Foreskin keratinocyte (primary cell): ENCODE measurements at places on chromosomes 4 and X.

GRCh38 chr4:13538427-13538973, 5.8 kb downstream of the NKX3-2 start:
- no peak for DNase-seq

DNA sequence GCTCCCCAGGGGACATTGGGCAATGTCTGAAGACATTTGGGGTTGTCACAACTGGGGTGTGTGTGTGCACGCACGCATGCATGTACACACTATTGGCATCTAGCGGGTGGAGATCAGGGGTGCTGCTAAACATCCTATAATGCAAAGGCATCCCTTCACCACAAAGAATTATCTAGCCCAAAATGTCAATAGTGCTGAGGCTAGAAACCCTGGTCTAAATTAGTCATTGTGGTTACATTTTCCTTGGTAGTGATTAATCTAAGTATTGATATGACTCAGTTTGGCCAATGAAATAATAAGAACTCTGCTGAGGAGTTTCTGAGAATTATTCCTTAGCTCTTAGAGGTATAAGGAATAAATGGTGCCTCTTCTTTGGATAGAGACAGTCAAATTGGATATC, 200.2 kb downstream of the CLCN4 start:
- no peak for DNase-seq

DNA sequence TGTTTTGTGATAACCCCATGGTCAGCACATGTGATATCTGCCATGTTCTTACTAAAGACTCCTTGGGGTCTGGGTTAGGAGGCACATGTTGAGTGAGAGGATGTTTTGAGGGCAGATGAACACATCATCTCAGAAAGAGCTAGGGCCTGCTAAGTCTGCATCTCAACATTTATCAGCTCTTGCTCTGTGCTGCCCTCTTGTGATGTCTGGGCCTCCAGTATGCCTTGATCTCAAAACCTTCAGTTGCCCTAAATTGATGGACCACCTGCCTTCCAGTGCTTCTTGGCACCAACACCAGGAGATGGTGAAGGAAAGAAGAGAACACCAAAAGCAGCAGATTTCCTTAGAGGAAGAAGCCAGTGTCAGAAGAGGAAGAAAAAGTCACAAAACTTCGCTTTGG, 22.5 kb downstream of the MID1 start:
- DNase-seq: no peak

- no peak for DNase-seq
Observed at GRCh38 chr4:42458657-42459056, 61.4 kb downstream of the SHISA3 start.

GRCh38 chrX:124506066-124506465, 159.7 kb downstream of the SH2D1A start:
- DNase-seq: no peak

DNA sequence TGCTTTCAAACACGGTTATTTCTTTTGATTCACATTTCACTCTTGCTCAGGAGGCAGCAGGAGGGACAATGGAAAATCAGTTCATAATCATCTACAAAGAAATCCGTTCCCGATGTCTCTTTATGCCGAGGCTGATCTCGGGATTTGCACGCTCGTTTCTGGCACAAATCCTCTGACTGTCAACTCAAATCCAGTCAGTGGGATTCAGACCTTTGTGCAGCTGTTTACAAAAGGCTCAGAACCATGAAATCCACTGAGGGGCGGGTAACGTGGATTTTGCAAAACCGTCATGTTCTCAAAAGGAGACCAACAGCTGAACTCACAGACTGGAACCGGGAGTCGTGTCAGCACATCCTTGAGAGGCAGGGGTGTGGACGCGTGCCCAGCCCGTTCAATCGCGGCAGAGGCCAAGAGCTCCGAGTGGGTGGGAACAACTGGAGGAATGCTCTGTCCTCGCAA, 46.4 kb downstream of the ACOX3 start:
- no peak for DNase-seq
